A172 (cell line): ENCODE measurements at places on chromosomes 3 and 15.
A peak's percentile ranks its signal among the peaks of the same experiment; 100 is the strongest.

DNA sequence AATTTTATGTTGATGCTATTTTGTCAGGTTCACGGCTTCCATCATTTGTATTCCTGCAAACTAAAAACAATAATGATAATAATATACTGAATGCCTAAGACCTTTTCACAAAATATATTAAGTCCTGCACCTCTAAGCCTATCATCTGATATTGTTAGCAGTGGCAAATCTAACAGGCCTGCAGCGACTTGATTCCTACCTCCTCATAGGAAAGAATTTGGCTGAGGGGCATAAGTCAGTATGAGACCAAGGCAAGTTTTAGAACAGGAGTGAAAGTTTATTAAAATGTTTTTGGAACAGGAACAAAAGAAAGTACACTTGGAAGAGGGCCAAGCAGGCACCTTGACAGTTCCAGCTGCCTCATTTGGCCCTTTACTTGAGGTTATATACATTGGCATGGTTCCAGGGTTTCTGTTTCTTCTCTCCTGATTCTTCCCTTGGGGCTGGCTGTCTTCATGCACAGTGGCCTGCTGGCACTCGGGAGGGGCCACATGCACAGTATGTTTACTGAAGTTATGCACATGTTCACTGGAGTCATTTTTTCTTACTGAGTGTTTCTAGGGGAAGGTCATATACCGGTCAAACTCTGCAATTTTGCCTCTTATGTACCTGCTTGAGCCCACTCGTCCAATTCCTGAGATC is 418.1 kb downstream of the EPHA6 start:
- no peak for DNase-seq

DNA sequence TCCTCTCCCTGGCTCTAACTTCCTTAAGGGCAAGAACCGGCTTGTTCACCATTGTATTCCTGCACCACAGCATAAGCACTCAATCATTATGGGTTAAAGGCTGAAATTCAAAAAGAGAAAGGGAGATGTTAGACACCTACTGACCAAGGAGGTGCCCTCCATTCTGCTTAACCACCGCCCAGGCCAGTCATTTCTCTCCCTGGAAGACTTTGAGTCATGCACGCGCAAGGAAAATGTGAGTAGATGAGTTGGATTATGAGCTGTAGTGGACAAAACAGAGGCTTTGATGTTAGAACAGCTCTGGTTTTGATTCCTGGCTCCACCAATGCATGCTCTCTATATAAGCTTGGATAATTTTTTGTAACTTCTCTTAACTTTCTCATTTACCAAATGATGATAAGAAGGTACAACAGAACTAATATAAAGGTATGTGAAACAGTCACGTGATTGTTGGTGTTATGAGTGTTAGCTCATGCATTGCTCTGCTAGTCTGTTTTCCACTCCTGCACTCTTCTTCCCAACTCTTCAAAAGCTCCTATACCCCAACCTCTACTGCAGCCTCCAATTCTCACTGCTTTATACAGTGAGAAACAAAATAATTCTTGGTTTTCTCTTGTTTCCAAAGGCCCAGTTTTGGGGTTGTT is 148.4 kb upstream of the ATP11B start:
- DNase-seq: no peak

- DNase-seq: no peak
Observed at GRCh38 chr3:145272684-145273083, 888.3 kb downstream of the PLOD2 start.

DNA sequence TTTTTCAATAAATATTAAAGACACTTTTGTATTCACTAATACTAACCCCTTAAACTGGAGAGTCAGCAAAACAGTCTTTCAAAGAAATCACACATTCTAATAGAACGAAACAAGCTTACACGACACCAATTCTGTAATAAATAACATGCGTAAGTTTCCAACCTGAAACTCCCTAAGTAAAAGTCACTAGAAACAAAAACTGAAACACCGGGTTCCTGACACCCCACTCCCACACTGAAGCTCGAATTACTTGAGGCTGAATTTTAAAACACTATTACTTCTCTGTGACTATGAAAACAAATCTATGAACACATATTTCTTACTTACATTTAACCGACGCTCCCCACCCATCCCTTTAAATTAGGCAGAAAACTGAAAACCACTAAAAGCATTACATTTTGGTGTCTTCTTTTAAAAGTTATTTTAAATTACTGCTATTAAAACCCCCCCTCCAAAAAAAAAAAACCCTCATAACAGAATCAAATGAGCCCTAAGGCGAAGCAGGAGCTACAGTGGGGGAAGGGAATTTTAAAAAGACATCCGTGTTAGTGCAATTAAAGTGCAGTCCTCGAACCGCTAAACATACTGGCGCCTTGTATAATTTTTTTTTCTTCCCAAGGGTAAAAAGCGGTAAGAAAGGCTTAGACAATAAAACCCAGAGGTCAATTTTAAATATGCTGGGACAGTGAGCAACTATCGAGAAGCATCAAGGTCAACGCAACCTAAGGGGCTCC is 878 bp downstream of the SPPL2A start:
- DNase-seq: peak; percentile 8

- DNase-seq: no peak
Observed at GRCh38 chr15:101447561-101448071, 41.9 kb downstream of the PCSK6 start.

GRCh38 chr15:86054338-86054737 is 25.3 kb upstream of the AGBL1 start:
- DNase-seq: no peak

DNA sequence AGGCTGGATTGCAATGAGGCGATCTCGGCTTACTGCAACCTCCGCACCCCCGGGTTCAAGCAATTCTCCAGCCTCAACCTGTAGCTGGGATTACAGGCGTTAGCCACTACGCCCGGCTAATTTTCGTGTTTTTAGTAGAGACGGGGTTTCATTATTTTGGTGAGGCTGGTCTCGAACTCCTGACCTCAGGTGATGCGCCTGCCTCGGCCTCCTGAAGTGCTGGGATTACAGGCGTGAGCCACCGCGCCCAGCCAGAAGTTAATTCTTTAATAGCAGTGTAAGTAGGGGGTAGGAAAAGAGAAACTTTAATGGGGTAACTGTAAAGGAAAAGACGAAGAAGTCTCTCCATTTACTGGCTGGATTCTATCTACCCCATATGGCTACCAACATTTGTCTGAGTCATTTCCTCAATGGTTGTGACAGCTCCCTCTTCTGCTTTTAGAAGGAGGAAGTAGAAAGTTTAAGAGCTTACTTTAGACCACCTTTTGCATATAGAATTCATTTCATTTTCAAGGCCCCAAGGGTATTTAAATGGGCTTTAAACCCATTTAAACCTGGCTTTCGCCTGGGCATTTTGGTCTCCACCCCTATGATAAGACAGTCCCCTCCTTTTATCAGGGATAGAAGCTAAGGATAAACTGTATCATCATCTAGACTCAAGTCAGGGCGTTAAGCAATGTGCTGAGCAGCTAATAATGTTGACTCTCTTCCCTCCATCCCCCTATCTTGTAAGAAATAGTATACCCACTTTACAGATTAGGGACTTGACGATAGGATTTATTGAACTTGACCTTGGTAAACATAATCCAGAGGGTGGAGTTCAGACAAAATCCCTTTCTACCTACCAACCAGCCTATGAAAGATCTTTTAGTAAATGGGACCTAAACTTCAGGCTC is 1.1 kb upstream of the CDV3 start:
- DNase-seq: peak; percentile 54

GRCh38 chr3:69791106-69791505 is 51.8 kb downstream of the MITF start:
- DNase-seq: no peak

DNA sequence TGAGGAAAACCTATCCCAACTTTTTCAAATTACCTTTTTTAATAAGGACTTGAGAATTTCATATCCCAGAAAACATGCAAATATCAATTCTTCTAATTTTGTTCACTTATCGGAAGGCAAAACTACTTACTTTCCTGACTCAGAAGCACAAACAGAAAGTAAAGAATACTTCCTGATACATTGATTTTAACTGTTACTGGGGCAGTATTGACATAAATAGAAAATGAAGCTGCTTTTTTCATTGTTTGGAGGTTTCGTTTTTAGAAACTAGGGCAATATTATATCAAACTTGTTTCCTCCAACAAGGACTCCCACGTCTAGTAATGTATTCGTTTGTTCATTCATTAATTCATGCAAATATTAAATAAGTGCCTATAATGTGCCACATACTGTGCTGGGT is 19.1 kb downstream of the PAQR9 start:
- no peak for DNase-seq

DNA sequence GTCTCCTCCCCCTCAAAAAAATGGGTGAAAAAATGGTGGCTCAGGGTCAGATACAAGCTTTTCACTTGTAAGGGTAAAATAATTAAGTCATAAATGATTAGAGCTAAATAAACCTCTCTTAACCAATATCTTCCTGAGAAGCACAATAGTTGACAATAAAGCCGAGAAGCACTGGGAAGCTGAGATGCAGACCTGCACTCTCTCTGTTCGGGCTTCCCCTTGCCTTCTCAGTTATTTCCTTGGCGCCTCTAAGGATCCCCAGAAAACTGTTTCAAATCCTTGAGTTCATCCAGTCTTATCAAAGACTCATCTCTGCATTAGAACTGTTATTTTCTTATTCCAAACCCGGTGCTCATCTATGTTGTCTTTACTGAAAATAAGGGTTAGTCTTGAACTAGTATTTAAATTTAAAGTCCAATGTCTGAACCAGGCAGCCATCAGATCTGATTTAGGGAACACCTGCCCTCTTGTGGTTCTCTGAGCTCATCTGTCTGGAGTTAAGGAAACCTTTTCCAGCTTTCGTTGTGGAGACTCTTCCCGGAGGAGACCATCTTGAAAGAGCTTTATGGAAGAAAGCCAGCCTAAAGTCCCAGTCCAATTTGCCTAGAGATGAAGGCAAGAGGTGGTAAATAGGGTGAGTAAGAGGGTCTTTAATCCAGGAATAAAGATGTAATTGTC is 256.4 kb upstream of the MCTP2 start:
- DNase-seq: peak; percentile 6

DNA sequence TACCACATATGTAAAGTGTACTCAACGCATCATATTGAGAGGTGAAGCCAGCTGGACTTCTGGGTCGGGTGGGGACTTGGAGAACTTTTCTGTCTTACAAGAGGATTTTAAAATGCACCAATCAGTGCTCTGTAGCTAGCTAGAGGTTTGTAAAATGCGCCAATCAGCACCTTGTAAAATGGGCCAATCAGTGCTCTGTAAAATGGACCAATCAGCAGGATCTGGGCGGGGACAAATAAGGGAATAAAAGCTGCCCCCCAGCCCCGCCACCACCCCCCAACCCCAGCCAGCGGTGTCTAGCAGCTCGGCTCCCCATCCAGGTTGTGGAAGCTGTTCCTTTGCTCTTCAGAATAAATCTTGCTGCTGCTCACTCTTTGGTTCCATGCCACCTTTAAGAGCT is 6.2 kb upstream of the IVD start:
- DNase-seq: no peak

GRCh38 chr15:90001062-90001682 is at the start of gene ZNF710:
Gene ZNF710, plus strand, starts transcription at chr15:90001324. Its CDS starts 65,814 bp downstream, at chr15:90067138.
- DNase-seq: peak; percentile 50

GRCh38 chr3:193982258-193982659 is 153.7 kb upstream of the HES1 start:
- peak; percentile 83 for DNase-seq

- peak; percentile 75 for DNase-seq
Observed at GRCh38 chr15:68277603-68278344, at the start of gene FEM1B. Gene FEM1B, plus strand, starts transcription at chr15:68277745. Its CDS starts 673 bp downstream, at chr15:68278418.

DNA sequence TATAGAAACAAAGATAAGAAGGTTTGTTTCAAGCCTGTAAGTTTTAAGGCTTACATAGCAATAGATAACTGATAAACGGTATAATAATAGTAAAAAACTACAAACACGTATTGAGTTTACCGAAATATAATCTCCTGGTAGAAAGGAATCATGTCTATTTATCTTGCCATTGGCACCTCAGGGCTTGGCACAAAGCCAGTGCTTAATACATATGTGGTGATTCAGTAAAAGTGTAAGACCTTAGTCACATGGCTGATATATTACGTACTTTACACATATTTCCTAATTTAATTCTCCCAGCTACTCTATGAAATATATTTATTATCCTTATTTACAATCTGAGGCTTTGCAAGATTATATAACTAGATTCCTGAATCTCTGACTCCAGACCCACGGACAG is 32.0 kb upstream of the SLCO3A1 start:
- DNase-seq: no peak
